ENCODE measurements at places on chromosomes 11 and 22.
A peak's percentile ranks its signal among the peaks of the same experiment; 100 is the strongest.

- no peak for DNase-seq
These were observed 1087.1 kb downstream of the TBC1D22A start for GRCh38 chr22:47849576-47849975.

DNA sequence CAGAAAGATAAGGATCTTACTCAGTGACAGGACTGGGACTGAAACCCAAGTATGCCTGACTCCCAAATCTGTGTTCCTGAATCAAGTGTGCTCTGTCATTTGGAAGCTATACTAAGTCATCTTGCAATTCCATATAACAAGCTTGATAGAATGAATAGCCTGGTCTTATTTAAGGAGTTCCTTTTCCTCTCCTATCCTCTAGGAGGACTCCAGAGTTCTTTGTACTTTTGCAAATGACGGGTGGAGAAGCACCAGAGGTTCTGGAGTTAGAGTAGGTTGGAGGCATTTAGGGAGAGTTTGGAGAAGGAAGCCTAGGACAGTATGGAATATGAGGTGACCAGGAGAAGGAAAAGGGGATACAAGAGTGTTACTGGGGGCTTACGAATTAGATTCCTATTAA lies 92.9 kb upstream of the RCN1 start:
- no peak for DNase-seq

GRCh38 chr11:70605846-70606245 lies 207.5 kb downstream of the CTTN start:
- no peak for DNase-seq

- no peak for DNase-seq
These were observed 99.0 kb upstream of the NECTIN1 start for GRCh38 chr11:119828006-119828405.

DNA sequence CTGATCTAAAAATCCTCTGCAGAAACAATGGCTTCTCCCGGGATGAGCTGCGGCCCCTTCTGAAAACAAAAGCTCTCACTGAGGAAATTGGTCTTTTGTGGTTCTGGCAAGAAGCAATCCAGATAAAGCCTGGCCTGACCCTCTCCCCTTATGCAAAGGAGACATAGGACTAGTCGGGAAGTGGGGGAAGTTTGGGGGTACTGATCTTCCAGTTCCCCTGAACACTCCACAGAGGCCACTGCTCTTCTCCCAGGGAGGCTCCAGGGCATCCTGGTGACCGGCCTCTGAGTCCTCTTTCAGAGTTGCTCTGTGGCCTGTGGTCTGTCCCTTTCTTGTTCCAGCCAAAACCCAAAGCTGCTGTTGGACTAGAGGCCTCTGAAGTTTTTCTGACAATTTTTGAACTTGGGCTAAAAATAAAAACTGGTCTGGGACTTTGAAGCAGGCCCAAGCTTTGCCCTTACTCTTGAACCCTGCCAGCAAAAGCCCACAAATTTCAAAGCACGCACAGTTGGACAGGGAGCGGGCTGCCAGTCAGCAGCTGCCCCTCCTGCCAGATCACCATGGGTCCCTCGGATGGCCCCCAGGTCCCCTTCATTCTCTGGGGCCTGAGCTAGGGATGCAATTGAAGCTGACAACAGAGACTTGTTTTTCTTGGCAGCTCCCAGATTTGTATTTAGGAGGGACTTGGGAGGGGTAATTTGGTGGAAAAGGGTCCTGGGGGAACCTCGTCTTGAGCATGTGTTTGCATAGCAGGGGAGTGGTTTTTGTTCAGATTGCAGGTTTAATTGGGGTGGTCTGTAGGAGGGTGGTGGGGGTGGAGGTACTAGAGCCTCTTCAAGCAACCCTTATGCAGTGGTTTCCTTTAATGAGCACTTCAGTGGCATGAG lies 381.6 kb upstream of the CADM1 start:
- DNase-seq, result no peak

- DNase-seq, result no peak
These were observed 20.4 kb downstream of the C22orf23 start for GRCh38 chr22:37932821-37933578.

DNA sequence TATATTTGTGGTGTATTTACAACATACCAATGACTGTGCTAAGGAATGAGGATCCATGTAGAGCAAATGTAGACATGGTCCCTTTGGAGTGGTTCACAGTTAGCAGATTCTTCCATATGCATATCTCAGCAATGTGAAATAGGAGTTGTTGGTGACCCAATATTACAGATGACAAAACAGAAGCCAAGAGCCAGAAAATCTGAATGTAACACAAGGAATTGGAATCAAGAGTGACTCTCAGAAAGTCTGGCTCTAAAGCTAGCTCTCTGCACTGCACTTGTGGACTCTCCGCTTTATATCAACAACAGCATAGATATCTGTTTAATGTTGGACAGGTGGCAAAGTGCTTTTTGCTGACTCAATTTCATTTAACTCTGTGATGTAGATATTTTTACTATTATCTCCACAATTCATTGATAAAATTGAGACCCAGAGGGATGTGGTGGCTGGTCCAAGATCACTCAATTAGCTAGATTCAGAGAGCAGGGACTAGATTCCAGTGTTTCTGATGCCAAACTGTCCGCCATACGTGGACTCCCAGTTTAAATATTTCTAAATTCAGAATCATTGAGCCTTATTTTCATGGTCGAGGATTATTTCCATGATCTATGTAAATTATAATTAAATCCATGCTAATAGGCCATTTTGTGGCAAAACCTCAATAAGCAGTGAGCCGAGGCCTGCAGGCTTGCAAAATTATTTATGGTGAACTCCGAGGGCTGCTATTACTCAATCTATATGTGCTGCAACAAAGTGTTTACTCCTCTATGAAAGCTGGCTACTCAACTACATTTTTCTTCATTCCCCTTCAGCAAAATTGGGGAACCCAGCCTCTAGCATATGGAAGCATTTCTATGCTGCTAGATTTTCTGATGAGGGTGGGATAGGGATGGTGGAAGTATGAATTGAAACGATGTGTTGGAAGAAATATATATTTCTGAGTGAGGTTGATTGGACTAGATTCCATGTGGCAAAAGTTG lies 21.1 kb upstream of the TENM4 start:
- DNase-seq, result no peak

- DNase-seq, result no peak
These were observed 288.3 kb upstream of the ANO3 start for GRCh38 chr11:26043665-26044064.

DNA sequence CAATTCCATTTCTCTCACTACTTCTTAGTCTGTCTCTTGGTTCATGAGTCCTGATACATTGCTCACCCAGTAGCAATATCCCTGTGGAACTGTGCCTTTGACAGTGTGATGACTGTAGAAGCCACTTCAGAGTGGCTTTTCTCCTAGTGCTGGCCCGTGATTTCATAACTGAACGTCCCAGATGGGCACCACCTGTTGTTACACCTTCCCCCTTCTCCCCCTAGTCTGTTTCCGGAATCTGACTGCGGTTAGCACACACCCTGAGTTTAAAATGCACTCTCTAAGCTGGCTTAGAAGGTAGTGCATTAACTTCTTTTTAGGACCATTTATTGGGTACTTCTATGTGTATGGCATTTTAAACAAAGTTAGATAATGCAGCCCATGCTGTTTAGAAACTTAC lies 83.0 kb downstream of the ALX4 start:
- no peak for DNase-seq

- DNase-seq, result peak; percentile 27
These were observed 536.5 kb downstream of the NTM start for GRCh38 chr11:131906963-131907362.

DNA sequence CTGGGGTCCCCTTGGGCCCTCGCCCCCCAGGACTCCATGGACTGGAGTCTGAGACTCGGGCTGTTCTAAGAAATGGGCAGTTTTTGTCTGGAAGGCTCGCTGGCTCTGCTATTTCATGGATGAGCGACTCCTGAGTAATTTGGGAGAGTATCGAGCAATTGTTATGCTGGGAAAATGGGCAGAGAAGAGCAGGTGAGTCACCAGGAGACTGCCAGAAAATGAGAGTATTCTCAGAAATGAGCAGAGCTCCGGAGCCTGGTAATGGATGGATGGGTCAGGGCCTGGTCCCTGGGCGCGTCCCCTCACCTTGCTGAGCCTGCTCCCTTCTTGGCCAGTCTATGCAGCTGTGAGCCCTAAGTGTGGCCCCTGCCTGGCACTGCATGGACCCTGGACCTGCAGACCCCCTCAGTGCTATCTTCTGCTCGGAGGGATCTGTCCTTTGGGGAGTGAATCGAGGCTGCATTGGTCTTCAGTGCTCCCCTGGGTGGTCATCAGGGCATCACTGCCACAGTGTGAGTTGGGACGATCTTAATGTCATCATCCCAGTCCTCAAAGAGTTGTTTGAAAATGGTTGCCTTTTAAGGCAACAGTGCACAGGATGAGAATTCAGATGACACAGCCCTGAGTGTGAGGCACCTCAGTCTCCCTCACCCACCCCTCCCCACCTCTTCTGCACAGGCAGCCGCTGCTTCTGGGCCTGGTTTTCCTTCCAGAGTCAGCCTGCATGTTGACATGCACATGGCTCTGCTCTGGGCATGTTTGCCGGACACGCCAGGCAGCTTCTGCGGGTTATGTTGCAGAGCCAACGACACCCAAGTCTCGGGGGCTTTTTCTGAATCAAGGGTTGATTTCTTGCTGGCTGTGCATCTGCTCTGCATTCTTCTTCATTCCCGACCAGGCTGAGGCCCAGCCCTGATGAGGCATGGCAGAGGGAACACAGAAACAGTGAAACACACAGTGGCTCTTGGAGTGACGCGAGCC lies 519.0 kb downstream of the TBC1D22A start:
- no peak for DNase-seq

DNA sequence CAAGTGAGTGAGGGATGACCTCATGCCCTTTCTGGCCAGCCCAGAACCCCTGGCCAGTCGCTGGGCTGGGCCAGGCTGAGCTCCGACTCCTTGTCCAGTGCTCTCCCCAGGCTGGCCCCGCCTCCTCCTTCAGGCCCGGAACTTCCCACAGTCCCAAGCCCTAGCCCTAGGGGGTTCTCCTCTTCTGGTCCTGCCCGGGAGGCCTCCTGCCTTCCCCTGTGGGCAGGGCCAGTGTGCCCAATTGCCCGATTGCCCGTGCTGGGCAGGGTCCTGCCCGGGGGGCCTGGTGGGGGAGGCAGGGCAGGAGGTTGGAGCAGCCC lies 4.2 kb downstream of the TCIRG1 start:
- no peak for DNase-seq

GRCh38 chr11:118311518-118311917 lies 7.0 kb downstream of the CD3E start:
- no peak for DNase-seq

GRCh38 chr11:108796551-108796950 lies 131.7 kb downstream of the DDX10 start:
- DNase-seq, result no peak

DNA sequence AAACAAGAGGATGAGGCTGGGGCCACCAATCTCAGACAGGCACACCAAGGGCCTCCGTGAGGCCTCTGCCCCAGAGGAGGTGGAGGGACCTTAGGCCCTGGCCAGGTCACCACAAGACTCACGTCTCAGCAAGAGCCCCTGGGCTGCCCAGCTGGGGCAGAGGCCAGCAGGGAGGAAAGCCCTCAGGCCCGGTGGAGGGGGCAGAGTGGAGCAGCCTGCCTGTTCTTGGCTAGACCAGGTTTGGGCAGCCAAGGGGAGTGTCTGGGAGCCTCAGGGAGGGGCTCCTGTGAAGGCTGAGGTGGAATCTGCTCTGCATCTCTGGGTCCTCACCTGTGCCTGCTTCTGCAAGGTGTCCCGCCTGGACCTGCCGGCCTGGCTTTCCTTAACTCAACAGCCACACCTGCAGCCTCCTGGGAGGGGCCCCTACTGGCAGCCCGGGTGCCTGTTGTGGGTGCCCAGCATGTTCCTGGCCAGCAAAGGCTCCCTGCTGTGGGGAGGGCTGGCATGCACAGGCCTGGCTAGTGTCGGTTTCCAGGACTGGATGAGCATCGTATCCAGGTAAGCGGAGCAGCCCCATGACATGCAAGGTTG lies 11.9 kb downstream of the TTLL12 start:
- DNase-seq, result no peak

DNA sequence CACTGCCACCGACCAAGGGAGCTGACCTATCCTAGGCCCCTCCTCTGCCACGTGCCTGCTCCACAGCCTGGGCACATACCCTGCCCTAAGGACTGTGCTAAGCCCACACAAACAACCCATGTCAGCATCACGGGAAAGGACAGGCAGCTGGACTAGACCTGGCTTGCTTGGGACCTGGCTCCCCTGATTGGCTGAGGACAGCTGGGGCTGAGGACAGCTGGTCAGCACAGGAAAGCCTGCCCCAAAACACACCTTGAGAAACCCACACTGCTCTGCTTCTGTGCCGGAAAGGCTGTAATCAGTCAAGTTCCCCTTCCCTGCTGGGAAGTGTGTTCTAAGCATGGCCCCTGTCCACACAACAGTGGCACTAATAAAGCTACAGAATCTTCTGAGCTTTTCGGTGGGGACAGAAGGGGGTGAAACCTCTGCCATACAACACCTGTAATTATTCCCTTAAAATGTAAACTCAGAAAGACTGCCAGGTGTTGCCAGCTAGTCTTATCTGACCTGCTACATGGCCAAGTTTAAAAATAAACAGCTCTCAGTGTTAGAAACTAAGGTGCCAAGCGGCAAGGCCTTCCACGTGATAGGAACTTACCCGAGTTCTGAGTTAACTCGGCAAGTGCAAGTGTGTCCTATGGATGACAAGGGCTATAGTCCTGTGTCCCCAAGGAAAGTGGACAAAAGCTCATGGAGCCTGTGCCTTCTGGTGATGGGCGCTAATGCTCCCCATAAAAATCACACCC lies 35.7 kb upstream of the ARFGAP3 start:
- DNase-seq, result no peak

GRCh38 chr11:67486481-67487195 lies 3.8 kb downstream of the AIP start:
- DNase-seq, result no peak

- no peak for DNase-seq
These were observed 558.6 kb downstream of the NTM start for GRCh38 chr11:131928992-131929391.

DNA sequence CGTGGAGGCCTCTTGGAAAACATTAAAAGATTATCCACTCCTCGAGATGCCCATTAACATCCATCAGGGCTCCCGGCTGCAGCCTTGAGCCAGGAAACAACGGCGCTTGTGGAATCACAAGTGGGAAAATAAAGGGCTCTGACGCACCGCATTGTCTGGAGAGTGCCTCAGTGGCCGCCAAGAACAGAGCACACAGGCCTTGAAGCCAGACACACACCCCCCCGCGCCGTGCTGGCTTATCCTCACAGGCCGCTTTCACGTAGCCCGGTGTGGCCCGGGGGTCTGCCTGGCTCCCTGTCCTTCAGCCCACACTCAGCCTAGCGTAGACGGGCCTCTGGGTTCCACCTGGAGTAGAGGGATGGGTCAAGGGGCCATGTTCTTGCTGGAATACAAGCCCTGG lies 1020.5 kb downstream of the BRD1 start:
- DNase-seq, result peak; percentile 76

- no peak for DNase-seq
These were observed 6.1 kb downstream of the TNNT3 start for GRCh38 chr11:1925373-1926155.

All from amygdala (tissue), 56 donors.